Stomach (tissue), 19 donors: ENCODE measurements at places on chromosomes 11 and 22. TPM values are rescaled to one million over a fixed set of nuclear protein-coding genes. Genes with fewer than 3 reads are reported as not detected.
A peak's percentile ranks its signal among the peaks of the same experiment; 100 is the strongest.

DNA sequence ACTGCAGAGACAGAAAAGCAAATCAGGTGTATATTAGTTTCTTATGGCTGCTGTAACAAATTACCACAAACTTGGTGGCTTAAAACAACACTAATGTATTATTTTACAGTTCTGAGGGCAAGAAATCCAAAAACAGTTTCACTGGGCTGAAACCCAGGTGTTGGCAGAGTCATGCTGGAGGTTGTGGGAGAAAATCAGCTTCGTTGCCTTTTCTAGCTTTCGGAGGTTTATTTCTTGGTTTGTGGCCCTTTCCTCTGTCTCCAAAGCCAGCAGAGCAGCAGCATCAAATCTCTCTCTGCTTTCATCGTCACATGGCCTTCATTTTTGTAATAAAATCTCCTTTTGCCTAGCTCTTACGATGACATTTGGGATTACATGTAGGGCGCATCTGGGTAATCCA is 33.0 kb upstream of the OR6M1 start:
- DNase-seq: no peak

GRCh38 chr11:107733518-107733917 is 21.7 kb upstream of the SLN start:
- DNase-seq: no peak

GRCh38 chr11:121311373-121311772 is 18.8 kb downstream of the SC5D start:
- DNase-seq: no peak

GRCh38 chr11:65526744-65527143 is 1.9 kb downstream of the SCYL1 start:
- peak; percentile 7 for DNase-seq

DNA sequence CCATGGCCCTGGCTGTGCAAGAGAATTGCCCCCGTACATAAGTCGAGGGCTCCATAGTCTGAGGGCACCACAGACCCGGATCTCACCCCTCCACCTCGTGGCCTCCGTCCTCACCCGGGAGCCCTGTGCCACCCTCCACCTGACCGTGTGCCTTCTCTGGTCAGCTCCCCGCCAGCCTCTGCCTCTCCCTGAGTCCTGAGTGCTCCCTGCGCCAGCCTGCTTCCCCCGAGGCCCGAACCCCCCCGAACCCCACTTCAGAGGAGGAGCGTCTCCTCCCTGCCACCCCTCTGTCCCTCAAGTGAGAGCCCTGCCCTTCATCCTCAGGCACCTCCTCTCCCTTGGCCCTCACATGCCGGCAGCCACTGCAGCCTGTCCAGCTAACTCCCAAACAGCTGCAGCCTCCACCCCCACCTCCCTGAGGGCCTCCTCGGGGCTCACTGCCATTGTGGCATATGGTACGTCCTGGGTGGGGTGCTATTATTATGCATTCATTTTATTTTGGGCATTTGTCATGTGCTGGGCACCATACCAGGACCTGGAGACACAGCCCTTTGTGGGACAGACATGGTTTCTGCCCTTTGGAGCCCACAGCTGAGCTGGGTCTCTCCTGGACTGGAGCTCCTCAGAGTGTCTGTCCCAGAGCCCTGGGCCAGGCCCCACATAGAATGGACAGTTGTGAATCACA is 67.2 kb downstream of the MYO7A start:
- DNase-seq: no peak

DNA sequence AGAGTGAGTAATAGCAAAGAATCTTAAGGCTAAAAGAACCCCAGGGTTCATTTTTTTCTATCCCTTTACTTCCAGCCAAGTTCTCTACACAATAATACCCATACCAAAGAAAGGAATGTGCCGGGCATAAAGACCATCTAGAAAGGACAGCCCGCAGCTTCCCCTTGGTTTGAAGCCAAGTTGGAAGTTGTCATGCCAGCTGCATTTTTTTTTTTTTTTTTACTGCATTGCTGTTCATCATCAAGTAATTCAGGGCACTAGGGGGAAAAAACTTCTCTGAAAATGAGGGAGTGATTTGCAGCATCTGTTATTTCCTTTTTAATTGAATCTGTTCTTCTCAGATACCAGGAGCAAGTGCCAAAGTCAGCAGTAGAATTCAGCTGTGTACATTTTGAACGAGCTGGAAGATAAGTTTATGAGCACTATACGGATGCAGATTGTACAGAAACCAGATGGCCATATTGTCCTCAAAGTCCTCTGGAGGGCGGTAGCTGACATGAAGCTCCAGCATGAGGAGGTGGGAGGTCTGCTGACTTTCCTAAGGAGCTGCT is 56.4 kb downstream of the UBASH3B start:
- no peak for DNase-seq

GRCh38 chr11:78667461-78667860 is 92.8 kb upstream of the NARS2 start:
- no peak for DNase-seq

DNA sequence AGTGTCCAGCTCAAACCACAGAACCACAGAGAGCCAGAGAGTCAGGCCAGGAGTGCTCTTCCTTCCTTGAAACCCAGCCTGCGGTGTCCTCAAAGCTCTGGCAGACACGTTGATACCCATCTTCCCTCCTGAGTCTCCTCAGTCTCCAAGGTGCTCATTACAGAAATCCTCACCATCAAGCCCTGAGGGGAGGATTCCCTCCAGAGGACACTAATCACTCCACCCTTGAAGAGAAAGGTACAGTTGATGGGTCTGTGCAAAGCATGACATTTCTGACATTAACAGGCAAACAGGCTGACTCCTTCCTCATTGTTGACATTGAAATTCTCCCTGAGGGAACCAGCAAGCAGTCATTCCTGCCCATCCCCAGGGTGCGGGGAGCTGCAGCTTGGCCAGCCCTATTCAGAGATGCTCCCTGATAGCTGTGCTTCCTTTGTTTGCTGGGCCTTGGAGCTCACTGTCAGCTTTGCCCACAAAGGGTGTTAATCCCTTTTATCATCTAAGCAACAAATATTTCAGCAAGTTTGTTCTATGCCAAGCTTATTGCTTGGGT is 101.7 kb upstream of the CSNK2A3 start:
- DNase-seq: no peak

DNA sequence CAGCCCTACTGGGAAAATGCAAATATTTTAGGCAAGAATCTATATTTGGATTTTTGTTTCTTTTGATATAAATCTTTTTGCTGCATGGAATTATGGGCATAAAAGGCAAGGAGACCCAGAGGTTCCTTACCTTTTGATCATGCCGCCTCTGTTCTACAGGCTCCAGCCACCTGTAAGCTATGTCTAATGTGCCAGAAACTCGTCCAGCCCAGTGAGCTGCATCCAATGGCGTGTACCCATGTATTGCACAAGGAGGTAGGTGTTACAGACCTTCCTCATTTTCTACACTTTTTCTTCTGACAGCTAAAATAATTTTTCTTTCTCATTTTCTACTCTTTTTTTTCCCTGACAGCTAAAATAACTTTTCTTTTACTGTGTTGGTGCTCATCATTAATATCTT is 8.2 kb upstream of the BACE1-AS start:
- no peak for DNase-seq

DNA sequence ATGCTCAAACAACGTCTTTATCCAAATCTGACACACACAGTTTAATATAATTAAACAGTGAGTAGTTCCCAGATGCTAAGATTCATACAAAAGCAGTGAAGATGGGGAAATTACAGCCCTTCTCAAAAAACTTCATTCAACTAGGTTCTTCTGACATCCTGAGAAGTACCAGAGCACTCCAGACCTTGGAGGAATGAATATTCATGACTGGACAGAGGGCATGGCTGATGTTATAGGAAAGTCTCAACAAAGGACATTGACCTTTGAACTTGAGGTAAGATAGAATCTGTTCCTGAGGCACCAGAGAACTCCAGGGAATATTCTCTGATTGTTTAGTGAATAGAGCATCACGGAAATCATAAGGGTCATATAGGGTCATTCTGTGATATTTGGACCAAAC is 106.4 kb upstream of the SLC5A12 start:
- DNase-seq: peak; percentile 32

GRCh38 chr11:95092549-95093324 is 3.1 kb downstream of the ENDOD1 start:
- DNase-seq: no peak

DNA sequence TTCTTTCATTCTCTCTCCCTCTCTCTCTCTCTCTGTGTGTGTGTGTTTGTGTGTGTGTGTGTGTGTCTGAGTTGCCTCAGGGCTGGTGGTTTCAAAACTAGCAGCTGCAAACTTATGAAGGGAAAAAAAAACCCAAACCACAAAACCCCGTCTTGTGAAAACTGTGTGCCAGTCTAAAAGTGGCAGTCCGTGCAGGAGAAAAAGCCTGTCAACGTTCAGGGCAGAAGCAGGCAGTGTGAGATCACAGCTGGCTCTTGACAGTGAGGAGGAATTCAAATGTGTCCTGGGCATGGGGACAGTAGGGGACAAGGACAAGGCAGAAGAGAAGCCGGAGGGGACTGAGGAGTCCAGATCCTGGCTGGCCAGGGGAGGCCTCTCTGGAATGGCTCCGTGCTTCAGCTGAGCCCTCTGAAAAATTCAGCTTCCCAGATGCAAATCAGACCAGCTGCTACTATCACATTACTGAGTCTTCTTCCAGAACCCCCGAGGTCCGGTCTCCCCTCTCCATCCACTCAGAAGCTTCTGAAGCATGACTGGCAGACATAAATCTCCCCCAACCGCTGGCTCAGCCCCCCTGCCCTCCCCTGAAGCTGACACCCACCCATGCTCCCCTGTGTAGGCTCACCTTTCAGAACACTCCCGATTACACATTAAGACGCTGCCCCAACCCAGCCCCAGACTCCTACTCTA is 31.9 kb downstream of the FLI1 start:
- DNase-seq: no peak

DNA sequence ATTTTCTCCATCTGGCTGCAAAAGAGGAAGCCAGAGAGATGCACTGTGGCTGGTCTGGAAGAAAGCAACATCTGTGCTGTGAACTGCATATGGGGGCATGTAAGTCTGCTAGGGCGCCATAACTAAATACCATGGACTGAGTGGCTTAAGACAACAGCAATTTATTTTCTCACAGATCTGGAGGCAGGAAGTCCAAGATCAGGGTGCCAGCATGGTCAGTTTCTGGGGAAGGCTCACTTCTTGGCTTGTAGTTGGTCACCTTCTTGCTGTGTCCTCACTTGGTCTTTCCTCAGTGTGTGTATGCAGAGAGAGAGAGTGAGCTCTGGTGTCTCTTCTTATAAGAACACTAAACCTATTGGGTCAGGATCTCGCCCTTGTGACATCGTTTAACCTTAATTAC is 34.9 kb upstream of the POLD3 start:
- no peak for DNase-seq

GRCh38 chr22:49617866-49618676 is 209.6 kb downstream of the BRD1 start:
- no peak for DNase-seq

- DNase-seq: no peak
Observed at GRCh38 chr11:77854838-77855237, 33.9 kb downstream of the AAMDC start.

DNA sequence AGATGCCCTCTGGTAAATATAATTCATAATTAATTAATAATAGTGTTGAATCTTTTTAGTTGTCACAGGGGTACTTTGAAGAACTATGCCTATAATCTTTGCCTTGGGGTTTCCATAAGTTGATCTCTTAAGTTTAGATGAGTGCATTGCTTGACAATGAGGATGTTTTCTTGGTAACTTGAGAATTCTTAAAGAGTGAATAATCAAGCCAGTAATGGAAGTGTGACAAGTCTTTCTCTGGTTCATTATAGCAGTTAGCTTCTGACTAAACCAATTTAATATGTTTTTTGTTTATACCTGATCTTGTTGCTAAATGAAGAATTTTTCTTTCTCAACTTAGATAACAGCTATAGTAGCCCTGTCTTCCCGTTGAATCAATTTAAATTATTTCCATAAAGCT is 46.2 kb downstream of the ATXN10 start:
- no peak for DNase-seq

CABP7 gene
- polyA plus RNA-seq: not detected

SPTBN2 gene
- 6.2 TPM for polyA plus RNA-seq

SCUBE1 gene
- 0.31 TPM for polyA plus RNA-seq

TREH gene
- 0.76 TPM for polyA plus RNA-seq

PVALB gene
- polyA plus RNA-seq: 2.1 TPM

TUBA8 gene
- polyA plus RNA-seq: 4.1 TPM

PRSS23 gene
- 11.0 TPM for polyA plus RNA-seq

A4GALT gene
- 23.9 TPM for polyA plus RNA-seq
